Activated T-cell treated with anti-CD3 and anti-CD28 coated beads, Interleukin-2, amount 50 U/mL, for 48 hours (primary cell): ENCODE measurements at places on chromosomes 4 and X.

- DNase-seq: no peak
These were observed 23.9 kb upstream of the MSN start for GRCh38 chrX:65643531-65644052.

DNA sequence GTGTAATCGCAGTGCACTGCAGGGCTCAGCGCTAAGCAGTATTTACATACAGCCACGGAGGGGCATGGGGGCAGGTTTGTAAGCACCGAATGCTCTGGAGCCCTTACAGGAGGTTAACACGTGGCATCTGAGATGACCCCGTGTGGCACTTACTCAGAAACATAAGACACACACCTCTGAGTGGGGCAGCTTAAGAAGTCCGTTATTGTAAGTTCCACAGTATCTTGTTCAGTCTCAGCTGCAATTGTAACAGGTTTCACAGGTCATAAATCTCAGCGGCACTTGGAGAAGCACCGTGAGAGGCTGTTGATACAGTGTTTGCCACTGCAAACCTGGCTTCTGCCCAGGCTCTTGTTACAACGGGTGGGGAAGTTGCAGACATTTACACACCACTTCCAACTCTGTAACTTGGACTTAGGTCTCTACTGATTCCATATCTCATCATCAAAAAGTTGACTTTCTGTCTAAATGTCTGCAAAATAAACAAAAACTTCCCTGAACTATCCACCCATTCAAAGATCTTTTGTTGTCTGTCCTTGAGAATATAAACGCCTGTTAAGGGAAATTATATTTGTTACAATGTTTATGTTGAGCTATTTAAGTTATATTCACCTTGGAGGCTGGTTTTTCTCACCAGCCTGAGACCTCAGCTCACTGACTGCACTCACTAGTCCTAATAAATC, 10.3 kb downstream of the CPLX1 start:
- DNase-seq: no peak

DNA sequence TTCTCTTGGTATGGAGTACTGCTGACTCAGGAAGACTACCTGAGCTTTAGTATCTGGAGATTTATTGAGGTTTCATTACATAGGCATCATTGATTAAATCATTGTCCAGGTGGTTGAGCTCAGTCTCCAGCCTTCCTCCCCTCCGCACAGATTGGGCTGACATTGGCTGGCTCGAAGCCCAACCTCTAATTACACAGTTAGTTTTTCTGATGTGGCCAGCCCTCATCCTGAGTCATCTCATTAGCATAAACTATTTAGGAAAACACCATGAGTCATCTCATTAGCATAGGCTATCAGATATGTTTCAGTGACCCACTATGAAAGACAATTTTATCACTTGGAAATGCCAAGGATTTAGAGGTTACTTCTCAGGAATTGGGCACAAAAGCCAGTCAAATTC, 93.9 kb upstream of the ANKRD50 start:
- DNase-seq: no peak

- no peak for DNase-seq
These were observed 73.9 kb upstream of the PLAC1 start for GRCh38 chrX:134732152-134732551.

DNA sequence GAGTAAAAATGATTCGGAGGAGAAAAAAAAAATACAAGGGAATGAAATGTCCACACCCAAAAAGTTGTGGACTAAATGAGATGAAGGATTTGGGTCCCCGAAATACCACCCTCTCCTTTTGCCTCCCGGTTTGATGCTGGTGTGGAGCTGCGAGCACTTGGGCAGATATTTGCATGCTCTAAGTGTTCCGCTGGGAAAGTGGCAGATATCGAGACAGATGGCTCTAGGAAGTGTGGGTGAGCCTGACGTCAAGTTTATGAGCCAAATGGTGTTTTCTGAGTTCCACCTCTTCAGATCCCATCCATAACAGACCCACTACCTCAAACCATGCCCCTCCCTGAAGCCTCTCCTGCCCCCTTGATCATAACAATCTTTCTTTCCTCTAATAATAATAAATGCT, 228.6 kb downstream of the QDPR start:
- no peak for DNase-seq

GRCh38 chrX:56932653-56933339, 62.5 kb downstream of the SPIN3 start:
- no peak for DNase-seq

- no peak for DNase-seq
These were observed 16.7 kb downstream of the IRF2 start for GRCh38 chr4:184457535-184458249.

DNA sequence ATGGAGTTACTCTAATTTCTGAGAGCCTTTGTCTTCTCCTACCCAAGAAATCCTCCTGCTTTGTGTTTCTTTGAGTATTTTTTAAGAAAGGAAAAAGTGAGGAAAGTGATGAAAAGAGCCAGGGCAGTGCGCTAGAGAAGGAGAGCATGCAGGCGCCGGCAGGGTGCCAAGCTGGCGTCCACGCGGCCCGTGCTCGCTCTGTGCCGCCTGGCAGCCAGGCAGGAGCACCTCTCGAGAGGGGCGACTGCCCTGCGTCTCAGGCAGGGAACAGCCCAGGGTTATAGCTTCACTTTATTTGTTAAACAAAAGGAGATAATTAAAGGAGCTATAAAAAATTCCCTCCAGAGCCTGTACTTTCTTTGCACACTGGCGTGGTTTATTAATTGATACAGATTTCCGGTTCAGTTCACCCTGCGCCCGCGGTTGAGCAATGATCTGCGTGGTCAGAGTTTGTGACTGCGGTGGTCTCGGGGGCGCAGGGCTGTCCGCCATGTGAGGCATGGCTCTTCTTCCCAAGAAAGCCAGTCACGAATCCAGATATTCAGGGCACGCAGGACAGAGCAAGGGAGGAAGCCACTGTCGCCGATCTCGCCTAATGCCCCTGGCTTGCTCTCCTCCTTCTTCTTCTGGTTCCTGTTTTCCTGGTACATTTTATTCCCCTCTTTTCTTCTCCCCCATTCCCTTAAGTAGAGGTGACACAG, 110.8 kb upstream of the PAQR3 start:
- DNase-seq: no peak

DNA sequence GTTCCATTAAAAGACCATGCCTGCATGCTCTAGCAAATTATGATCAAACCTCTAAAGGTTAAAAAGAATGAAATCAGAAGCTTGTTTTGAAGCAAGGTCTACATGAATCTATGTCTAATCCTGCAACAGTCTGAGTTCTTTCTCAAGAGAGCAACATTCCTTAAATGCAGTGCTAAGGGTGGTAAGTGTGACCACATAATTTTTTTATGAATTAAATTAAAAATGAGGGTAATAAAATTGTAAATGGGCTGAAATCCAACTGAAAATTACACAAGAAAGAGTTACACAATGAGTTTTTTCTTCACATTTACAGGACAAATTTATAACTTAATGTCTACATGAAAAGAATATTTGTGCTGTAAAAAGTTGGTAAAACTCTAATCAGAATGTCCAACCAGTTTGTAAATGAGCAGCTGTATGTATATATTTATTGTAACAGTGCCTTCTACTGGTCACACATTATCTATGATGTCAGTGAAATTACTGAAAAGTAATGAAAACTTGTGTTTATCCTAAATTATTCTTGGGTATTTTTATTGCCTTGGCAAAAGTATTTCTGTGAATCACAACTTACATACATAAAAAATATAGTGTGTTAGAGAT, 336.3 kb upstream of the PITX2 start:
- no peak for DNase-seq

DNA sequence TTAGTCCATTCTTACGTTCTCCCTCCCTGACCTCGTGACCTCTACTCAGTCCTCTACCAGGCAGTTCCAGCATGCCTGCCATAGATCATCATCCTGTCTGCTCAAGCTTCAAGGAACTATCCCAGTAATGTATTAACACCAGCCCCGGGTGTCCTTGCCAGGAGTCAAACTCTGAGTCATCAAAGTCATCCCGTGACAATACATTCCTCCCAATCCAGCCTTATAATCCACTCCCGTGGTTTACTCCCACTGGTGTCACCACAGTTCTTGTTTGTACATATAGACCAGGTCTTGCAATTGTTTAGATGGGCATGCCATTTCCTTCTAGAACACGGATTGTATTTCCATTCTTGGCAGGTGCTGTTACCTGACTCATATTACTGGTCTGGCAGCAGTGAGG, 68.7 kb upstream of the TAB3 start:
- DNase-seq: no peak

DNA sequence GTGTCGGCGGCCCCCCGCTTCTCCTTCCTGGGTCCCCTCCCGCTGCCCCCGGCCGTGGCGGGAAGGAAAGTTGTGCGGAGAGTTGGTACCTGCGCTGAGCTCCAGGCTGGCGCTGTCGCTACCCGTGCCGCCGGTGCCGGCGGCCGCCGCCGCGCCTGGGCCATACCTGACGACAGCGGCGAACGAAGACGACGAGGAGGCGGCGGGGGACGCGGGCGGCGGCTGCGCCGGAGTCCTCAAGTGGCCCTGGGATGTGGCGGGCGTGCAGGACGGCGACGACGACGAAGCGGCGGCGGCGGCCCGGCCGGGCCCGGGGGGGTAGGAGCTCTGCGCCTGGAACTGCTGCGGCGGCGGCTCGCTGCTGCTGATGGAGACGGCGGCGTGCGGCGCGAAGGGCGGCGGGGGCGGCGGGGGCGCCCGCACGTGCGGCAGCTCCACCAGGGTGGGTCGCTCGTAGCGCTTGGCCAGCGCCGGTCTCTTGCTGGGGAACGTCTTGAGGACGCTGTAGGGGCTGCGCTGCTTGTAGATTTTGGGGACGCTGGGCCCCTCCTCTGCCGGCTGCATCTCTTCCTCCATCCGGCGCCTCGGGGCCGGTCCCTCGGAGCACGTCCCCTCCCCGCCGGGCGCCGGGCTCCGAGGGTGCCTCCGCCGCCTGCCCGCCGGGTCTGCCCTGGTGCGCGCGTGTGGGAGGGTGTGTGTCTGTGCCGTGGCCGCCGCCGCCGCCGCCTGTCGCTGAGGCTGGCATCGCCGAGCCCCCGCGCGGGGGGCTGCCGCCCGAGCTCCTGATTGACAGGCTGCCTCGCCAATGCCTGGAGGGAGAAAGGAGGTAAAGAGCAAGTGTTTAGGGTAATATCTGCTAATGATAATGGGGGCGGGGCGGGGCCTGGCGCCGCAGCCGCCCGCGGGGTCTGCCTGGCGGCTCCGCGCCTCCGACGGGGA, 618 bp downstream of the BEND4 start:
- peak; percentile 57 for DNase-seq

- DNase-seq: no peak
These were observed 75.5 kb downstream of the CASP3 start for GRCh38 chr4:184573701-184574100.

GRCh38 chr4:94339779-94340178, 2.9 kb downstream of the HPGDS start:
- peak; percentile 29 for DNase-seq

GRCh38 chr4:157706155-157706554, 466.7 kb downstream of the GASK1B start:
- no peak for DNase-seq

- DNase-seq: no peak
These were observed 224.1 kb downstream of the ARHGAP10 start for GRCh38 chr4:147955827-147956558.

DNA sequence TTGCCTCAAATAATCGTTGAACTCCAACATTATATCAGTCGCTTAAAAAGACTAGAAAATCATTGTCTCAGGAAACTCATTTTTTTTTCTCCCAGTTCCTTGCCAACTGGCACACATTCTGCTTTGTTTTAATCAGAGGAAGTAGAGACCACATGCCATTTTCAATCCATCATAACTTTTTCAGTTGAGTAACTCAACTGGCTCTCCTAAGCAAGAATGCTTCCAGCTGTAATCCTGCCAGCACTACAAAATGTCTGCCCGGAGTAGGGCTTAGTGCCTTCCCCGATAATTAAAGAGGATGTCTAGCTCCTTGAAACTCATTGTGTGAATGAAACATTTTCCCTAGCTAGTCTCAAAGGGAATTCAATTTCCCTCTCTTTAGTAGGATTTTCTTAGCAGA, 33.0 kb downstream of the FREM3 start:
- DNase-seq: no peak

DNA sequence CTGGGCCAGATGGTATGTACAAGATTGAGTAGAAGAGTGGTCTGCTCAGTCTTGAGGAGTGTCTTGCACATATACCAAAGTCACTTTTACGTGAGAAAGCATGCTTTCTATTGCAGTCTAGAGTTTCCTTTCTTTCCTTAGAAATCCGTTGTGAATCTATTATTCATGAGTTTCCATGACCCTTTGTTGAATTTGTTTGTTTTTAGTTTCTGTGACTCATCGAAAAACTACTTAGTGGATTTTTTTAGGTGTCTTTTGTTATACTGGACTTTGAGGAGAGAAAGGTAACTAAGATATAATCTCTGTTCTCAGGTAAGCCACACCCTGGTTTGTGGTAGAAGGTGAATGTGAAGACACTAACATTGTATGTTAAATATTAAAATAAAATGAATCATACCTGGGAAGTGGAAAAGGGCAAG, 23.0 kb downstream of the GALNT7 start:
- no peak for DNase-seq

- no peak for DNase-seq
These were observed 84.9 kb downstream of the MAML3 start for GRCh38 chr4:140069066-140069465.

DNA sequence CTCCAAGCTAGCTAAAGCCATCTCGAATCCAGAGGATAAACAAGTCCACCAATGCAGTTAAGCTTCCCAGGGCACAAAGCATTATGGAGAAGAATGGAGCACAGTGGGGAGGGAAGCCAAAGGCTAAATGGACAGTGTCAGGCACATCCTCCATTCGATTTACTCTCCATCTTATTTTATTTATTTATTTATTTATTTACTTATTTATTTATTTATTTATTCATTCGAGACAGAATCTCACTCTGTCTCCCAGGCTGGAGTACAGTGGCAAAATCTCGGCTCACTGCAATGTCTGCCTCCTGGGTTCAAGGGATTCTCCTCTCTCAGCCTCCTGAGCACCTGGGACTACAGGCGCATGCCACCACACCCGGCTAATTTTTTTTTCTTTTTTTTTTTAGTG, 26.3 kb upstream of the EIF4E start:
- no peak for DNase-seq

- DNase-seq: no peak
These were observed 83.2 kb downstream of the GPR143 start for GRCh38 chrX:9682456-9682855.

DNA sequence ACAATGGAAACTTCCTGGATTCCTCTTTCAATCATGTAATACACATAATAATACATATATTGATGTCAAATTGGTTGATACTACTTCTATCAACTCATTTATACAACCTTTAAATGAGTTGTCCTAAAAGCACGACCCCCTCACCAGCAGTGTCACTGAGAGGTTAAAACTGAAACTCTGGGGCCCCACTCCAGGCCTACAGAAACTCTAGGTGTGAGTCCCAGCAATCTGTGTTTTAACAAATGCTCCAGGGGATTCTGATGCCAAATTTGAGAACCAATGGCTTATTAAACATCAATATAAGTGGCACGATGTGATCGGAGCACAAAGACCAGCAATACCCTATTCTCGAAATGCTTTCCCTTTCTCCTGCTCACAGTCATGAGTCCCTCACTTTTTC, 47.9 kb downstream of the ATP8A1 start:
- peak; percentile 34 for DNase-seq

DNA sequence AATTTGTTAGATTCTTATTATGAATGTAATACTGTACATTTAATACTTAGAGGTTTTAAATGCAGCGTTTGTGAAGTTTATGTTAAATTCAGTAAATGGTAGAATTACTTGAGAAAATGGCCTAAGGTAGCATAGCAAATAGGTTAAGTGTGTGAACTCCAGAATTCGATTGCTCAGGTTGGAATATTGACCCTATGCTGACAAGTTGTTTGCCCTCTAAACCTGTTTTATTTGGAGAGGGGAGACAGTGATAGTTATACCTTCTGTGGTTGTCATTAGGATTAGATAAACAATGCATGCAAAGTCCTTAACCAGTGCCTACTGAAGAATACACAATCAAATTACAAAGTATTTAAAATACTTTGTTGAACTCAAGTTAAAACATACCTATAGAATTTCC, 5.4 kb downstream of the ADAD1 start:
- no peak for DNase-seq
